ENCODE measurements at places on chromosomes 3 and 15. TPM values are rescaled to one million over a fixed set of nuclear protein-coding genes. Genes with fewer than 3 reads are reported as not detected.
A peak's percentile ranks its signal among the peaks of the same experiment; 100 is the strongest.

- H3K36me3 ChIP-seq = no peaks in the 10 kb centered on the region
- H3K4me3 ChIP-seq = no peak overlapping the region
- no peaks in the 10 kb centered on the region for H3K27me3 ChIP-seq
- no peak overlapping the region for H3K27ac ChIP-seq
- no peak for DNase-seq
- no peaks in the 10 kb centered on the region for H3K4me1 ChIP-seq
These were observed 440.7 kb upstream of the ARHGEF26 start for GRCh38 chr3:153680526-153680925.

- H3K27ac ChIP-seq = no peak overlapping the region
- H3K4me1 ChIP-seq = peaks cover 3% of the 10 kb centered on the region
- DNase-seq = no peak
- no peak overlapping the region for H3K4me3 ChIP-seq
These were observed 11.1 kb upstream of the TSPAN3 start for GRCh38 chr15:77081971-77082370.

DNA sequence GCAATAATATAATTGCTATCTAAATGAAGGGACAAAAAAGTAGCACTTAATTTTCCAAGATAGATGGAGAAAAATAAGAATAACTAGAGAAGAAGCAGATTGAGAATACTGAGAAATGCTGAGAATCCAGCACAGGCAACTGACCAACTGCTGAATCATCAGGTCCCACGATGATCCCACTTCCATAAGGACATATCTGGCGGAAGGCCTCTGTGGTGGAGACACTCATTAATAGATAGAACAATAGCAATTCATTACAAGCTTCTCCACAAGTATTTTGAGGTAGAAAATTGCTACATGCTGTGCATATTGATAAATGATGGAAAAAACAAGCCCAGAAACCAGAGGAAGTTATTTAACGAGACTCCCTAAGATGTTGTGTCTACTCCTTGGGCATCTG is 105.9 kb downstream of the DUT start:
- peaks cover 10% of the 10 kb centered on the region for H3K36me3 ChIP-seq
- DNase-seq = no peak
- no peak overlapping the region for H3K27ac ChIP-seq
- H3K27me3 ChIP-seq = no peaks in the 10 kb centered on the region
- no peak overlapping the region for H3K4me3 ChIP-seq

- H3K27ac ChIP-seq = no peak overlapping the region
- no peaks in the 10 kb centered on the region for H3K27me3 ChIP-seq
- H3K36me3 ChIP-seq = no peaks in the 10 kb centered on the region
- DNase-seq = peak; percentile 75
These were observed 51.7 kb upstream of the SMAD3 start for GRCh38 chr15:67013696-67014095.

DNA sequence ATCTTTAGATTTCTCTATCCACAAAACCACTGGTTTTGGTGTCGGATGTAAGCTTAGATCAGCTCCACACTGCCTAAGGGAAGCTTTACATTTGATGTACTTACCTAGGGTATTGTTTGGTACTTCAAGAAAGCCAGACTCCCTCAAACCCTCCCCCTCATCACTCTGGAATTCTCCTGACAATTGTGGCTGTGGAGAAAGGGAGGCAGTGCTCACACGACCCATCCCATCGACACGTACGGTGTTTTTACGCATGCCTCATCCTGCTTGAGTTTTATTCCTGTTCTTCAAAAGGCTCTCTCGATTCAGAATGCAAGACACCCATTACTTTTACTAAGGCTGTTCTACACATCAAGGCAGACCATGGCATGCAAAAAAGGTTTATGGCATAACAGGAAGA is 67.3 kb upstream of the ONECUT1 start:
- H3K4me3 ChIP-seq = no peak overlapping the region
- H3K36me3 ChIP-seq = no peaks in the 10 kb centered on the region
- H3K27me3 ChIP-seq = no peaks in the 10 kb centered on the region

- no peak for DNase-seq
- no peaks in the 10 kb centered on the region for H3K36me3 ChIP-seq
- H3K27ac ChIP-seq = no peak overlapping the region
- no peaks in the 10 kb centered on the region for H3K27me3 ChIP-seq
- peaks cover 7% of the 10 kb centered on the region for H3K4me1 ChIP-seq
These were observed 139.8 kb downstream of the KCNMB2 start for GRCh38 chr3:178676077-178676476.

DNA sequence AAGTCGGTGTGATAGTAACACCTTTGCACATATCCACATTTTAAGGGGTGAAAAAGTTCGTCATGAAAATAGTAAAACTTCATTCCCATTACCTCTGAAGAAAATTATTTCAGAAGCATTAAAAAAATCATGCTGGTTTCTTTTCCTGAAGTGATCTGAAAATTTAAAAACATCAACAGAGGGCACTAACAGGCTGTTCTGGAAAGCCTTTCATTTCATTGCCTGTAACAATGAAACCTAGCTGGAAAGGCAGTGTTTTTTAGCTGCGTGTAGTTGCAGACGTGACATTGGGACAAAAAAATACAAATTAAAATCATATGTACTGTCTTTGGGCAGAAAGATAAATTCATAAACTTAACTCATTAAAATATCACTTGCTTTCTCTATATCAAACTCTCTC is 993.8 kb downstream of the GBE1 start:
- no peaks in the 10 kb centered on the region for H3K4me1 ChIP-seq
- no peak for DNase-seq
- no peak overlapping the region for H3K27ac ChIP-seq
- H3K36me3 ChIP-seq = no peaks in the 10 kb centered on the region

- no peaks in the 10 kb centered on the region for H3K27me3 ChIP-seq
- H3K36me3 ChIP-seq = no peaks in the 10 kb centered on the region
- H3K4me1 ChIP-seq = no peaks in the 10 kb centered on the region
These were observed 273.9 kb downstream of the ROBO2 start for GRCh38 chr3:77313843-77314242.

DNA sequence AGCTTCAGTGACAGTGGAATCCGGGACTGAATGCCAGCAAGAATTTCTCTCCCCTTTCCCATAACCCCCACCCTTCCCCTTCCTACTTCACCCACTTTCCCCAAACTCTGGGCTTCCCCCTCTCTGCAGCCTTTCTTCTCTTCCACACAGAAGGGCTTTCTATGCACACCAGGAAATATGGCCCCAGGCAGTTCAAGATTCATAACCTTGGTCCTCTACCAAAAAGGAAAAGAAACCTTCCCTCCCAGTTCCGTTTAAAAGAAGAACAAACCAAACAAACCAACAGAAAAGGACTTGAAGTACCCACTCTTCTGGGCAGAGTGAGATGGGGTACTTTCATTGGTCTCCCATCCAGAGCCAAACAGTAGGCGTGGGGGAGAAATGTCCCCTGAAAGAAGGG is 68.8 kb upstream of the ABHD2 start:
- H3K36me3 ChIP-seq = no peaks in the 10 kb centered on the region
- DNase-seq = no peak
- no peak overlapping the region for H3K27ac ChIP-seq

- H3K27ac ChIP-seq = no peak overlapping the region
- no peaks in the 10 kb centered on the region for H3K36me3 ChIP-seq
- no peak overlapping the region for H3K4me3 ChIP-seq
- no peaks in the 10 kb centered on the region for H3K27me3 ChIP-seq
- no peak for DNase-seq
- H3K4me1 ChIP-seq = peaks cover 8% of the 10 kb centered on the region
These were observed 55.9 kb downstream of the SERP1 start for GRCh38 chr3:150490277-150490986.

DNA sequence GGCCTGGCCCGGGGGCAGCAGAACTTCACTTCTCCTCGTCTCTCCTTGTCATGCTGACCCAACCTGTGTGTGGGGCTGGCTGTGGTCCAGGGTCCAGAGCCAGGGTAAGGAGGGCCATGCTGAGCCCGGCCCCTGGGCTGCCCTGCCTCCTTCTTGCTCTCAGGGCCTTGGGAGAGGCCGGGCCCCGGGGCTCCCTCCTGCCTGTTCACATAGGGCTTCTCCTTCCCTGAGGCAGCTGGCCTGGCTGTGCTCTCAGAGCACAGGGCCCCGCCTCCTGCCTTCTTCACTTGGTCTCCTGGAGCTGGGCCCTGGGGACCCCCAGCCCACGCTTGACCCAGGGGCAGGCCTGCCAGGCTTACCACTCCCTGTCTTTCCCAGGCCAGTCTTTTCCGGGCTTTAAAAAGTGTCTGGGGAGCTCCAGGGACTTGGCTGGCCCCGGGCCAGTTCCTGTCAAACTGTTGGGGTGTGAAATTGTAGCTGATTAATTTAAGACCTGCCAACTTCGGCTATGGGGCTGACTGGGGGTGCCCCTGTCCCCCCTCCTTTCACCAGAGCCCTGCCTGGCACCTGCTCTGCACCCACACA is 11.8 kb downstream of the PLXNA1 start:
- no peaks in the 10 kb centered on the region for H3K27me3 ChIP-seq
- no peak overlapping the region for H3K4me3 ChIP-seq
- no peak for DNase-seq
- H3K4me1 ChIP-seq = no peaks in the 10 kb centered on the region

GRCh38 chr3:9901967-9902366 is 681 bp upstream of the IL17RE start:
- no peaks in the 10 kb centered on the region for H3K27me3 ChIP-seq
- no peaks in the 10 kb centered on the region for H3K36me3 ChIP-seq
- H3K4me1 ChIP-seq = no peaks in the 10 kb centered on the region
- H3K4me3 ChIP-seq = no peak overlapping the region

- no peak overlapping the region for H3K4me3 ChIP-seq
- no peaks in the 10 kb centered on the region for H3K4me1 ChIP-seq
- DNase-seq = no peak
- no peak overlapping the region for H3K27ac ChIP-seq
- H3K36me3 ChIP-seq = no peaks in the 10 kb centered on the region
These were observed 54.0 kb downstream of the SNTN start for GRCh38 chr3:63706321-63707085.

DNA sequence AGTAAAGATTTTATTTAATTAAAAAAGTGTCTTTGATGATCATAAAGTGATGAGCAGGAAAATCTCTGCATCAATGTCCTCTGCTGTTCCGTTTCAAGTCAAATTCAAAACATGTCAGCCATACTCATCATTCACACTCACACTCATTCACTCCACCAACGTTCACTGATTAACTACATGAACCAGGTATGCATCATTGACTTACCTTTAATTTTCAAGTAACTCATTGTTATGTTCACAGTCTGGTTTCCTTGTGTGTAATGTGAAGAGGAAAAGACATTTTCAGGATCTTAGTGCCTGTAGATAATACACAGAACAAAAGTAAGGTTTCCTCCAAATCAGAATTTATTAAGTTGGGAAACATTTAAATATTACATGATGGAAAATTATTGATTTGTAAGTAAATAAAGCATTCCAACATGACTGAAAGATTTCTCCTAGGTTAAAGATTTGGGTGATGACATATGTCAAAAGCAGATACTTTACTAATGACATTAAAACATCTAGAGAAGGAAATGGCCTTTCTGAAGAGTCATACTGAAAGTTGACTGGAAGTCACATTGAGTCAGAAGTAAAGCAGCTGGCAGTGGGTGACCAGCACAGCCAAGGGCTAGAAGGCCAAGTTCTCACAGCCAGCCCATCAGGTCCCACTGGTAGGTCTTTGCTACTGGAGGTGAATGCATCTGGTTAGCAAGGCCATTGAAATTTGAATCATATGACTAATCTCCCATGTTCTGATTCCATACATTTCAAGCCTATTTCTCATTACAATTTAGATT is 251.9 kb downstream of the CDIN1 start:
- H3K27me3 ChIP-seq = no peaks in the 10 kb centered on the region
- H3K4me1 ChIP-seq = peaks cover 6% of the 10 kb centered on the region
- DNase-seq = no peak
- no peak overlapping the region for H3K4me3 ChIP-seq
- H3K27ac ChIP-seq = no peak overlapping the region

DNA sequence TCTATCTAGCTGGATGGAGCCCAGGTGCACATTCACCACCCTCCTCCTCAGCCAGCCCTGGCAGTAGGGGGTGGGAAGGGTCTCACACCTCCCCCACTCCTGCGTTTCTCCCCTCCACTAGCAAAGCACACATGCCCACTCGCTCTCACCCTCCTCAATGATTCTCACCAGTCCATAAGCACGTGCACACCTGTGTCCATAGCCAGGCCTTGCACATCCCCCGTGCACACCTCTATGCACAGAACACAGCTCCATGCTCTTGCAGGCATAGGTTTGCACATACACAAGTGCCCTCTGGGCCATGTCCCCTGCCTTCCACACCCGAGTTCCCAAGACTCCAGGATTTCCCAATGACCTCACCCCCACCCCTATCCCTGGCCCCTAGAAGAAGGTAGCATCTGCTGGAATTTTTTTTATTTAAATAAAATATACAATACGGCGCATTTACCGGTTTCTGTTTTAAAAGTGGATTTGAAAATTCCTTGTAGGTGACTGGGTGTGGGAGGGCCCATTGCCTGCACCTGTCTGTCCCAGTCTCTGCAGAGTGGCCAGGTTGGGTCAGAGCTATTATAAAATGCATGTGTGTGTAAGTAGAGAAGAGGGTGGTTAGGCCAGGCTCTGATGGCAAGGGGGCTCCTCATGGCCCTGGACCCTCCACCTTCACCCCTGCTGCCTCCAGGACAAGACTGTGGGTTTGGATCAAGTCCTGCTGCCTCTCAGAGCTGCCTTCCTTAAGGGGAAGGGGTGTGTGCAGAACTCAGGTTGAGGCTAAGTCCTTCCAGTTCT is 49.1 kb downstream of the HCN4 start:
- no peak overlapping the region for H3K4me3 ChIP-seq
- DNase-seq = no peak
- peaks cover 4% of the 10 kb centered on the region for H3K4me1 ChIP-seq
- H3K27me3 ChIP-seq = no peaks in the 10 kb centered on the region
- H3K36me3 ChIP-seq = no peaks in the 10 kb centered on the region
- no peak overlapping the region for H3K27ac ChIP-seq

- H3K27ac ChIP-seq = no peak overlapping the region
- no peak for DNase-seq
- no peaks in the 10 kb centered on the region for H3K4me1 ChIP-seq
- no peaks in the 10 kb centered on the region for H3K27me3 ChIP-seq
These were observed 9.7 kb upstream of the AHSG start for GRCh38 chr3:186603159-186603558.

- no peaks in the 10 kb centered on the region for H3K4me1 ChIP-seq
- H3K27ac ChIP-seq = no peak overlapping the region
- peak; percentile 6 for DNase-seq
- H3K27me3 ChIP-seq = no peaks in the 10 kb centered on the region
- no peak overlapping the region for H3K4me3 ChIP-seq
These were observed 78.8 kb downstream of the CMSS1 start for GRCh38 chr3:99896482-99896881.

- H3K36me3 ChIP-seq = peaks cover 13% of the 10 kb centered on the region
- H3K27ac ChIP-seq = no peak overlapping the region
- no peaks in the 10 kb centered on the region for H3K27me3 ChIP-seq
- H3K4me1 ChIP-seq = no peaks in the 10 kb centered on the region
- H3K4me3 ChIP-seq = no peak overlapping the region
These were observed 48.6 kb downstream of the MCCC1 start for GRCh38 chr3:183050706-183051105.

GRCh38 chr3:22098021-22098420 is 347.0 kb upstream of the ZNF385D start:
- H3K36me3 ChIP-seq = no peaks in the 10 kb centered on the region
- no peak overlapping the region for H3K27ac ChIP-seq
- no peak overlapping the region for H3K4me3 ChIP-seq
- no peaks in the 10 kb centered on the region for H3K27me3 ChIP-seq

Gene CHRM5
- not detected for total RNA-seq

Gene ARL6
- total RNA-seq = 8.1 TPM

Gene SCG5
- 69.4 TPM for total RNA-seq

Gene PDZRN3
- 3.4 TPM for total RNA-seq

Gene VEPH1
- 0.96 TPM for total RNA-seq

Gene GABRG3
- 1.7 TPM for total RNA-seq

Gene CDC25A
- total RNA-seq = 51.8 TPM

Gene IL5RA
- total RNA-seq = not detected

Gene ANKRD34C
- not detected for total RNA-seq
